ENCODE measurements at places on chromosomes 3 and 15.

- DNase-seq: no peak
These were observed 73.4 kb upstream of the HACD2 start for GRCh38 chr3:123658118-123658851.

GRCh38 chr15:92102395-92102755 is 248.9 kb downstream of the SLCO3A1 start:
- DNase-seq: no peak

GRCh38 chr3:74978684-74979083 is 364.2 kb upstream of the CNTN3 start:
- DNase-seq: no peak

- no peak for DNase-seq
These were observed 137.9 kb downstream of the DNAJB8 start for GRCh38 chr3:128328546-128329458.

DNA sequence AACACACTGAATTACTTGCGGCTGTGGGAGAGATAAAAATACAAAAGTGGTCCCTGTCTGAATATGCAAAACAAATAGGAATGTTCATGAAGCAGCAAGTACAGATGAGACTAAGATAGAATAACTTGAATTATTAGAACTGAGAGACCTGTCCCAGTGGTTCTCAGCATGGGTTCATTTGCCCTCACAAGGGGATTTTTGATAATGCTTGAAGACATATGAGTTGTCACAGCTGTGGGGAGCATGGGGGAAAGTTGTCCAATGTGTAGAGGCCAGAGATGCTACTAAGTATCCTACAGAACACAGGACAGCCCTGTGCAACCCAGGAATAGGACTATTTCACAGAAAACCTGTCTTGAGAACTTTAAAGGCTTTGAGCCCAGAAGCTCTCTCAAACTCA is 22.4 kb downstream of the PPM1L start:
- DNase-seq: no peak

- no peak for DNase-seq
These were observed 26.3 kb downstream of the PXYLP1 start for GRCh38 chr3:141257961-141258360.

DNA sequence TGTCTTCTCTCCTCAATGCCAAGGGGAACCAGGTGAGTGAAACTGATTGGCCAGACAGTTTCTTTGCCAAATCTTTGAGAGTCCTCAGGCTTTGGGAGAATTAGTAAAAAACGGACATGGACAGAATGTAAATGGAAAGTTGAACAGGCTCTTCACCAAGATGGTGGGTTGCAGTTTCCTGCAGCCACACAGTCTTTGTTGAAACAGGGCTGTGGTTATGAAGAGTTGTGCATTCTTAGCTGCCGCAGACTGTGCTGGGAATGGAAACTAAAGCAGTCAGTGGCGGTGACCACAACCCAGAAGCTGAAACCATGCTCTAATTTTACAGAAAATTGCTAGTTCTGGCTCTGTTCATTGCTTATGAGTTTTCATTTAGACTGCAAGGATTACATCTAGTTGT is 42.1 kb upstream of the TASOR start:
- peak; percentile 32 for DNase-seq

- no peak for DNase-seq
These were observed 14.7 kb upstream of the RAB6B start for GRCh38 chr3:133910422-133910821.

Measured in activated CD4-positive, alpha-beta T cell treated with anti-CD3 and anti-CD28 coated beads, Interleukin-2, amount 50 U/mL, for 4 hours (primary cell).